Suppressor macrophage treated with lipopolysaccharide for 4 hours (primary cell): ENCODE measurements at places on chromosomes 16 and 17.

DNA sequence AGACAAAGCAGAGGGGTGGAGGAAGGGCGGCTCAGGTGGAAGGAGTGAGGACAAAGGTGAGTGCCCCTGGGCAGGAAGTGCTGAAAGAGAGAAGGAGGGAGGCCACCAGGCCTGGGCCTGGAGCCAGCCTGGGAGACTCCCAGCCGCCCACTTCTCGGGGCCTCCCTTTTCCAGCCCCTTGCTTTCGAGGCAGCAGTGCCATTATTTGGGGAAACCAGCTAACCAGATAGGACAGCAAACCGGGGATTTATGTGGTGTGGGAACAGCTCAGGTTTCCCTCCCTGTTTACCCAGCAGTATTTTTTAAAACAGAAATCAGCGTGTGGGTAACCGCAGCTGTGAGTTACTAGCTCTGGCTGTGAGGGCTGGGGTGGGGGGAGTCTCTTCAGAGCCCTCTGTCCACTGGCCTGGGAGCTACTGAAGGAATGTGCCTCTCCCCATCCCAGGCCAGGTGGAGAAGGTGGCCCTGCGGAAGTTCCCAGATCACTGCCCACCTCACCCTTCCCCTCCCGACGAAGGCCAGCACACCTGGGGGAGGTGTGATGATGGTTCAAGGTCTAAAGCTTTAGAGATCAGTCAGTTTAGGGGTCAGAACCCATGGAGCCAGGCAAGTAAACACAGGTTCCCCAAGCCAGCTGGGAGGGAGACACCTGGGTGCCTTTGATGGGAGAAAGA is 8.4 kb upstream of the MEOX1 start:
- no peak for DNase-seq

DNA sequence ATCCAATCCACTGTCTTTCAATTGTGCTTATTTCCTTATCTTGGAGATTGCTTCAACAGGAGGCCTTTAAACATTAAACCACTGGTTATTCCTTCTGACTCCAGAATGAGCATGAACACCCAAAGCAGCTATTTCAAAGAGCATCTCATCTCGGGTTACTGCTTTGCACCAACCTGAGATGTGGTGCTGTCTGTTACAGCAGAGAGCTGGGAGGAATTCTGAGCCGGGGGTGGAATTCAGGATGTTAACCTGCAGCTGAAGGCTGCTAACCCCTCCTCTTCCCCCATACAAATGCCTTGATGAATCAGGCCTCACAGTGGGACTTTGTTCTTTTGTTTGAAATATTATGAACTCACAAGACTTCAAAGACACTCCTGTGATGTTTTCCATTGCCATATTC is 113.1 kb downstream of the SHISA9 start:
- DNase-seq: no peak

DNA sequence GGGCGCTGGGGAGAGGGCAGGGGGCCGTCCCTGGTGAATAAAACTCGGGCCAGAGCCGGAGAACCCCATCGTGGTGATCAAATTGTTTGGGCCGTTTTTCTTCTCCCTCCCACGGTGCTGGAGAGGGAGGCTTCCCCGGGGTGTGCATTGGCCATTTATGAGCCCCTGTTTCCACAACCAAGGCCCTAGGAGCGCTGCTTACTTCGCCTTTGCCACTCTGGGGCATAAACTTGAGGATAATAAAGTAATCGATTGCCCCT is 544 bp downstream of the CCP110 start:
- DNase-seq: no peak

DNA sequence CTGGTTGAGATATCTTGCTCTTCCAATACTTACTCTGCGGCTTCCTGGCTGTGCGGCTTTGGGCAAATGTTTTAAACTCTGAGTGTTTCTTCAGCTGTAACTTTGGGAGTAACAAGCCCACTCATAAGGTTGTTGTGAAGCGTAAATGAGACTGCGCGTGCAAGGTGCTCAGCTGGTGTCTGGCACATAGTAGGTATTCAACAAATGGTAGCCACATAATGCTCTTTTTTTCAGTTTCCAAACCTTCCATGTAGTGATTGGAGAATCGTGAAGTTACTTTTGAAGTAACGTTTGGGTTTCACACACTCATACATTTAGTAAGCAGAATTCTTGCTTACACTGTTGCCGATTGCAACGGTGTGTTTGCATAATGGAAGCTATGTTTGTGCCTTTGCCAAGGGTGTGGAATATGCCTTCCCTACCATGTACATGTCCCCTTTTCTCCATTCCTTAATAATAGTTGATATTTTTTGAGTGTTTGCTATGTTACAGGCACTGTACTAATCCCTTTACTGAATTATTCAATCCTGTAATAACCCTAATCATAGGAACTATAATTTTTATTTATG is 829 bp downstream of the DHRS7B start:
- no peak for DNase-seq

DNA sequence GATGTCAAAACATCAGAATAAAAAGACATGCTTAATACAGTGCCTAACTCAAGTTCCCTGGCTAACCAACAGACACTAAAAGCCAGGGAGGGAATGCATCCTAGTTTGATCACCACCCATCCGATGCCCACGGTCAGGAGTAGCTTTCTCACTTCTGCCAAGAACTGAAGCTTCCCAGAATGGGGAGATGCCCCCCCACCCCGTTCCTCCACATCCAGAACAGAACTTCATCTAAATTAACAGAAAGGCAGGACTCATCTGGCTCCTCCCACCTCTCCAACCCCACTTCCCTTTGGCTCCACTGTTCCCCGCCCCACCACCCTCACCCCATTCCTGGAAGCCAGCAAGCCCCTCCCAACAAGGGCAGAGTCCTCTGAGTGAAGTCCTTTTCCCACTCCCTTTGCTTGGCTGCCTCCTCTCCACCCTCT is 33.7 kb downstream of the GDE1 start:
- DNase-seq: no peak

DNA sequence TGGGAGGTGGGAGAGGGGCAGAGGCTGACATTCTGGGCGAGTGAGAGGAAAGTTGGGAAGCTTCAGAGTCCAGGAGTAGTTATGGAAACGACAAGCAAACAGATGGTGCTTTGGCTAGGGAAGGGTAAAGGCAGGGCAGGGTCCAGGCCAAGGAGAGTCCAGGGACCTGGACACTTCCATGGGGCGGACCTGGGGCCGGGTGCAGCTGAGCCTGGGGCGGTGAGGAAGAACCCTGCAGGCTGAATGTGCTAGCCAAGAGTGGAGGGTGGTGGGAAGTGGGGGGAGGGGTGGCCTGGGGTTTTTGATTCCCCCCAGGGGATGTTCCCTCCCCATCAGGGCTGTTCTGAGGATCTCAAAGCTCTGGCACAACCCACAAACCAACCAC is 2.6 kb downstream of the PPP1R9B start:
- DNase-seq: no peak

GRCh38 chr16:89600427-89600826 is 13.0 kb upstream of the DPEP1 start:
- DNase-seq: no peak

- DNase-seq: no peak
Observed at GRCh38 chr16:87125206-87126155, 191.7 kb downstream of the C16orf95 start.

- no peak for DNase-seq
Observed at GRCh38 chr16:11203111-11203623, 52.8 kb downstream of the SOCS1 start.

DNA sequence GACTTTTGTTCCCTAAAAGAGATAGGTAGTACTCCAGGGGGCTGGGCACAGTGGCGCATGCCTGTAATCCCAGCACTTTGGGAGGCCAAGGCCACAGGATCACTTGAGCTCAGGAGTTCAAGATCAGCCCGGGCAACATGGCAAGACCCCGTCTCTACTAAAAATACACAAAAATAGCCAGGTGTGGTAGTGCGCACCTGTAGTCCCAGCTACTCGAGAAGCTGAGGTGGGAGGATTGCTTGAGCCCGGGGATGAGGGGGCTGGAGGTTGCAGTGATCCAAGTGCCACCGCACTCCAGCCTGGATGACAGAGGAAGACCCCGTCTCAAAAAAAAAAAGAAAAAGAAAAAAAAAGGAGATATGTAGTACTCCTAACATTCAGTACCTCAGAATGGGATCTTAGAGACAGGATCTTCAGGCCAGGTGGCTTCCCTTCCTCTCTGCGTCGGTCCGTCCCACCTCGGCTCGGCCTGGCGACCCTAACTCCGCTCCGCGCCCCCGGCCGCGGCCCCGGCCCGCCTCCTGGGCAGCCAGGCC is 89.6 kb downstream of the CDC27 start:
- DNase-seq: no peak

DNA sequence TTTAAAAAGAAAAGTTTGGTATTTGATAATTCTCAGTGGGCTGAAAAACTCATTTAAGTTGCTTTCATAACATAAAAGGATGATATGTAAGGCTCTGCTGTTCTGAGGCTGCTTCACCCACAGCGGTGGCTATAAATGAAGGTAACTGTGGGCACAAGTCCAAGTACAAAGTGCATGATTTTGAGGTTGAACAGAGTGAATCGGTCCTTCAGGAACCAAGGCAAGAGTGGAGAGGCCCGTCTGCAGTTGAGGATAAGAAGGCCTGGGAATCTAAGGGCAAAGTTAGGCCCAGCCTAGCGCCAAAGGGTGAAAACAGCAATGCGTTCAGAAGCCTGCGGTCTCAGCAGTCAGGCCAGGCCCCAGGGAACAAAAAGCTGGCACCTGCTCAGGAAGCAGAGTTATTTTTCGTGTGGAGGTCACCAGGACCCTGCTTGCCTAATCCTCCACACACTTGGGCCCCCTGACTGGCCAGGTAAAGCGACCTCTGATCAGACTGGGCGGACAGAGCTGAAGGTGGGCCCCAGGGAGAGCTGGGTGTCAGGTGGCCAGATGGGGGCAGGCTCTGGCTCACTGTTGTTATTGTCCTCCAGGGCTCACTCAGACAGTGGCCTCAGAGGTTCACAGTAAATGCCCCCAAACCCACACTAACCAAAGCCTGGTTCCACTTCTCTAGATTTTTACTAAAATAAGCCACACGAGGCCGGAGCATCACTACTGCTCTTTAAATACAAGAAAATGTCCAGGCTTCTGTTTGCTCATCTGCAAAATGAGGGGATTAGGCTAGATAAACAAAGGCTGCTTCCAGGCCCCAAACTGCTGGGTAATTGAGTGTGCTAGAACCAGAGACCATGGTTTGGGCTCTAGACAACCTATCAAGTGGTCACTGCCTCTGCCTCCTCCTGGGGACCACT is 46.5 kb downstream of the TEX2 start:
- DNase-seq: no peak

- no peak for DNase-seq
Observed at GRCh38 chr16:68790130-68790761, 53.1 kb upstream of the TANGO6 start.

- no peak for DNase-seq
Observed at GRCh38 chr17:48840441-48840840, 9.6 kb downstream of the CALCOCO2 start.

DNA sequence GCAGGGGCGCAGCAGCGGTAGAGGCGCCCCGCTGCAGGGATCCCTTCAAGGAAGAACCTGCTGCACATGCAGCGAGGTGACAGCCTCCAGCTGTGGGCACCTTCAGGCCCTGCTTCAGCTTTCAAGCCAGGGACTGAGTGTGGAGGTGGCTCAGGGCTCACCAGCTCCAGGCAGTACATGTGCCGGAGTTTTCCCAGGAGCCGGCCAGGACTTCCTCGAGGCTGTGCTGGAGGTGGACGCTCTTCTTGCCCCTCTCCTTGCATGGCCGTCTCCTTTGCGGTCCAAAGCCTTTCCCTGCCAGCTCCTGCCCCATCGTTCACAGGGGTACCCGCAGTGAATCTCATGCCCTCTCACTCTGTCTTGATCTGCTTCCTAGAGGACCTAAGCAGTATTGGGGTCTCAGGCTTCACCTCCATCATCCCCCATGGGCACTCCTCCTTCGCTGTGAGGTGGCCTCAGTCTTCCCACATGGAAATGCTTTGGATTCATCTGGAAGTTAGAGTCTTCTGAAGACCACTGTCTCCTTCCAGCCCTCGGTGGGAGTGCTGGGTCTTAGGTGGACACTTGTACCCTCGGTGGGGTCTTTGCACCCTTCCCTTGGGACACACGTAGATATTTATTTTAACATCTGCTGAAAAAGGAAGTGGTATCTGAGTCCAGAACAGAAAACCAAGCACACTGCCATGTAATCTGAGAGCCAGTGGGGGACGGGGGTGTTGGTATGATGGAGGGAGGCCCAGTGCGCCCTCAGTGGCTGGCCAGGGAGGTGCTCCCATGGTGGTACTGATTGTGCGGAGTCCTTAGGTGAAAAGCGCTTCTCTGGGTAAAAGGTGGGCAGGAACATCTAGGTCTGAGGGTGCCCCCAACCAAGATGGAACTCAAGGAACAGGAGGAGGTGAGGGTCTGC is 7.0 kb downstream of the XYLT2 start:
- no peak for DNase-seq

- DNase-seq: no peak
Observed at GRCh38 chr16:75106351-75107274, 10.0 kb downstream of the LDHD start.

DNA sequence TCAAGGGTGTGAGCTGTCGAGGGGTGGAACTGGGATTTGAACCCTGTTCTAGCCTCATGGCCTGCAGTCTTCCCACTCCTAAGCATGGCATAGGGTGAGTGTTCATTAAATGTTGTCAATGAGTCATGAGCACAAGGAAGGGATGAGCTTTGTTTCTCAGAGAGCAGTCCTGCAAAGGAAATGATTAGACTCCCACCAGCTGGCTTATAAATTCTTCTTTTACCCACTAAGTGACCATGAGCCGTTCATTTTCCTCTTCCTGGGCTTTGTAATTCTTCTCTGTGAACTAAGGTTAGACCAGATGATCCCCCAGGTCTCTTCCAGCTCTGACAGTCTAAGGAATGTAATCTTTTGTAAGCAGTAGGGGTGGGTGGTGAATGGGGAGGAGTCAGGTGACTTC is 47.9 kb upstream of the HNF1B start:
- peak; percentile 56 for DNase-seq
